ENCODE measurements at places on chromosomes 5 and 9. TPM values are rescaled to one million over a fixed set of nuclear protein-coding genes. Genes with fewer than 3 reads are reported as not detected.

DNA sequence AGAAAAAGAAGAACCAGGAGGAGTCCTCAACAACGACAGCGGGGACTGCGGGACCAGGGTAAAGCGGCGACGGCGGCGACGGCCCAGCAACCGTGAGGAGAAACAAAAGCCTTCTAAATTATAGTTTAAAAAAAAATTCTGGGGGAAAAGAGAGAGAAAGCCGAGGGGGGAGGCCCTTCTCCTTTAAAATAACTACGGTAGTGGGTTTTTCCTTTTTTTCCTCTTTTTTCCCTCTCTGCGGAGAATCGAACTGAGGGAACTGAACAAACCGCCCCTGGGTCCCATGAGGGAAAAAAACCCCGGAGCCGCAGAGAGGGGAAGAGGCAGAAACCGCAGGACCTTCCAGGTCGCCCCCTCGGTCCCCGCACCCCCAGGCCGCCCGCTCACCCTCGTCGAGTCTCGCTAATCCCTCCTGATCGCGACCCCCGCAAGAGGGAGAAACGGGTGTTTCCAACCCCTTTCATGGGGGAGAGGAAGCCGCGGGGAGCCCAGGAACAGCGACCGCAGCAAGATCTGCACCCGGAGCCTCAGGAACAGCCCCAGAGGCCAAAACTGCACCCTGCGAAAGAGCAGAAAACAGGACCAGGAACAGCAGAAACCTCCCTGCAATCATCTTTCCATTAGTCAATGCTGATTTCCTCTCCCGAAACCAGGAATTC lies 453 bp downstream of the CPEB4 start:
- H3K27me3 ChIP-seq, result no peaks in the 10 kb centered on the region
- DNase-seq, result no peak
- H3K4me3 ChIP-seq, result peak overlapping the region; percentile 81
- H3K4me1 ChIP-seq, result peaks cover 69% of the 10 kb centered on the region
- peak overlapping the region; percentile 80 for H3K27ac ChIP-seq
- no peaks in the 10 kb centered on the region for H3K36me3 ChIP-seq

DNA sequence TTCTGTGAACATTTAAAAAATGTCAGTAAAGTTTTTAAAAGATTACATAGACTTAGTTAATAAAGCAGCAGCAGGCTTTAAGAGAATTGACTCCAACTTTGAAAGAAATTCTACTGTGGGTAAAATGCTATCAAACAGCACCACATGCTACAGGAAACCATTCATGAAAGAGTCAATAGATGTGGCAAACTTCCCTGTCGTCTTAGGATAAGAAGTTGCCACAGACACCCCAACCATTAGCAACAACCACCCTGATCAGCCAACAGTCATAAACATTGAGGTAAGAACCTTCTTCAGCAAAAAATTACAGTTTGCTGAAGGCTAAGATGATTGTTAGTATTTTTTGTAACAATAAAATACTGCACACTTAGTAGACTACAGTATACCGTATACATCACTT lies 278.2 kb downstream of the CSNK1G3 start:
- no peaks in the 10 kb centered on the region for H3K27me3 ChIP-seq
- no peak for DNase-seq
- no peaks in the 10 kb centered on the region for H3K36me3 ChIP-seq
- no peak overlapping the region for H3K4me3 ChIP-seq

GRCh38 chr9:19663570-19663969 lies 125.3 kb downstream of the SLC24A2 start:
- H3K4me3 ChIP-seq, result no peak overlapping the region
- no peaks in the 10 kb centered on the region for H3K4me1 ChIP-seq
- no peaks in the 10 kb centered on the region for H3K27me3 ChIP-seq
- H3K36me3 ChIP-seq, result no peaks in the 10 kb centered on the region
- H3K27ac ChIP-seq, result no peak overlapping the region

DNA sequence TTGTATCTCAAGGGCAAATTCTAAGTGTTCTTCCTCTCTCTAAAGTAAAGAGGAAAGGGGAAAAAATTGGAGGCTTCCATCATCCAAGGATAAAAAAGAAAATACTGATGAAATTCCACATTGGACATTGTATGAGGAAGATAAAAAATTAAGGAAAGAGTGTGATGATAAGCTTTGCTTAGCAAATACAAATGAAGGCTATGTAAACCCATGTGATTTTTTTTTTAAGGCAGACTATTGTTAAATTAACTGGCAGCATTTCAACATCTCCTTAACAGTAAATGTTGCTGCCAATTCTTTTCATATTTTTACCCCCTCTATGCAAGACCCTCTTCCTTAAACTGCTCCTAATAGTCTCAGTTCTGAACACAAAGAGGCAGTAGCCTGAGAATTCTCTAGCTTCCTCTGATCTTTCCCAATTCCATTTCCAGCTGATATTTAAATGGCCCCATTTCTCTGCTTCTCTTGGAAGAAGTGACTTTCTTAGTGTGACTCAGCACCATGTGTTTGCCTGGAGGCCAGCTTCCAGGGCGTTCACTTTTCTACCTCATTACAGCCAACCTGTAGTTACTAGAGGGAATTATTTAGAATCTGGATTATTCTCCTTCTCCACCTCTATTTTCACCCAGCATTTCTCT lies 159.7 kb downstream of the TLE1 start:
- H3K27me3 ChIP-seq, result no peaks in the 10 kb centered on the region
- H3K4me3 ChIP-seq, result no peak overlapping the region
- DNase-seq, result no peak
- H3K36me3 ChIP-seq, result no peaks in the 10 kb centered on the region

OBP2B gene
- total RNA-seq, result not detected

PDE6A gene
- not detected for total RNA-seq

DNA sequence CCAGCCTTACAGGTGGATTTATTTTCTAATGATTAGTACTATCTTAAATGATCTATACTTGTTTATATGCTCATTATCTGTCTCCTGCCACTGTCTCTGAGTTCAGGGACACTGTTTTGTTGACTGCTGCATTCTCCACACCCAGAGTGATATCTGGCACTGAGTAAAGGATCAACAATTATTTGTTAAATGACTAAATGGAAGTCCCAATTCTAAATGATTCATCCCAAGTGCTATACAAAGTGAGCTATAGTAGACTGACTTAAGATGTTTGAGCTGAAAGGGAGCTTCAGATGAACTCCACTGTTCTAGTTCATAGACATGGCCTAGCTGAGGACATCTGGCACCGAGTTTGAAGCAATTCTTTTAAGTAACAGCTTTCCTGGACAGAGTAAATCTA lies 40.5 kb downstream of the ITGA2 start:
- H3K4me1 ChIP-seq, result no peaks in the 10 kb centered on the region
- no peaks in the 10 kb centered on the region for H3K36me3 ChIP-seq
- no peak for DNase-seq
- H3K27me3 ChIP-seq, result no peaks in the 10 kb centered on the region
- H3K27ac ChIP-seq, result no peak overlapping the region

DNA sequence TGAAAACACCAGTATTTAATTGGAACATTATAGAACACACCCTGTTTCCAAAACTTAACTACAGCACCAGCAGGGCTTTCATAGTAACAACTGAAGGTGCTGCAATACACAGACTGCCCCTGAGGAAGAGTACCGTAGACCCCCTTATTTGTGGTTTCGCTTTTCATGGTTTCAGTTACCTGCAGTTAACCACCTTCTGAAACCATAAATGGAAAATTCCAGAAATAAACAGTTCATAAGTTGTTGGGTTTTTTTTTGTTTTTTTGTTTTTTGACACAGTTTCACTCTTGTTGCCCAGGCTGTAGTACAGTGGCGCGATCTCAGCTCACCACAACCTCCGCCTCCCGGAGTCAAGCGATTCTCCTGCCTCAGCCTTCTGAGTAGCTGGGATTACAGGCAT lies 9.5 kb upstream of the GLDC start:
- no peak overlapping the region for H3K27ac ChIP-seq
- no peak overlapping the region for H3K4me3 ChIP-seq
- H3K27me3 ChIP-seq, result peaks cover 4% of the 10 kb centered on the region

- H3K4me3 ChIP-seq, result no peak overlapping the region
- H3K36me3 ChIP-seq, result no peaks in the 10 kb centered on the region
- no peak for DNase-seq
- H3K27ac ChIP-seq, result no peak overlapping the region
- no peaks in the 10 kb centered on the region for H3K27me3 ChIP-seq
Measured at GRCh38 chr9:111969061-111969460, 72.4 kb downstream of the UGCG start.

DNA sequence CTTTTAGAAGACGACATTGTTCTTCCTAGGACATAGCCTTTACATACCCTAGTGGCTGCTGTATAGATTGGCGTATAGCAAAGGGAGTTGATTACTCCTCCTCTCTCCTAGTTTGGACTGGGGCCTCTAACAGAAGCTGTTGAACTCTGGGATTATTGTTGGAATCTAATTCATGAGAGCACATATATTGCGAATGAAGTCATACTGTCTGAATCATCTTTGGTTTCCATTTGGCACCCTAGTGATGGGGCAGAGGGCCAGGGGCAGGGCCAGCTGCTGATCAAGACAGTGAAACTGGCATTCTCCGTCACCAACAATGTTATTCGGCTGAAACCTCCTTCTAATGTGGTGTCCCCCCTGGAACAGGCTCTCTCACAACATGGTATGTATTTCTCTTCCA lies 40.3 kb downstream of the NUP188 start:
- no peaks in the 10 kb centered on the region for H3K4me1 ChIP-seq
- H3K4me3 ChIP-seq, result no peak overlapping the region
- DNase-seq, result no peak
- H3K27me3 ChIP-seq, result no peaks in the 10 kb centered on the region
- H3K36me3 ChIP-seq, result peaks cover 46% of the 10 kb centered on the region

DNA sequence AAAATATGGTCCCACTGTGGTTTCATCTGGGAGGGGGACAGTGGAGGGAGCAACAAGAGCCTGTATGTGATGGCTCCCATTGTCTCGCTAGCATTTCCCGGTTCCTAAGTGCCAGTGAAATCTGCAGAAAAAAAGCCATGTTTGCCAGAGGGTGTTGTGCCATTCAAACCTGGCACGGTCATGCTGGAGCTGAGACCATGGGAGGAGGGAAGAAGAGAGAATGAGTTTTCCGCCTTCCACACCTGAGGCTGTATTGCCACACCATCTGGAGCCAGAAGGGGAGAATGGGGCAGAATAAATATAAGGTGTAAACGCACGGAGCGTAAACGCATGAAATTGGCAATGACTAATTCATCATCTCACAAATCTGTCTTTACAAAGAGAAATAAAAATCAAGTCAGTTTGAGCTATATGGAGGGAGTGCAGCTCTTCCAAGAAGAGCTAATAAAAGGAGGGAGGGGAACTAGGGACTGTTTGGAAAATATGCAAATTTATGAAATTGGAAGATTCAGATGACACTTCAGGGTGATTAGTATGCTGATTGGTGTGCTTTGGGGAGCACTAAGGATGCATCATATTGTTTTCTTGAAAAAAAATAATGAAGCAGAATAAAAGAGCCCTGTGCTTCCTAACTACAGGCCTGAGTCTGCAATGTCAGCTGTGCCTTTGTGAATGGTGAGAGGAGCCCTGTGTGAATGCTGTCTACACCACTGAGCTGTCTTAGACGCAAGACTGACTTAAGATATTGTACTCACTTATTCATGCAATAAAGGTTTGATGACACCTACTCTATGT lies 237.9 kb downstream of the NSG2 start:
- no peaks in the 10 kb centered on the region for H3K4me1 ChIP-seq
- no peak overlapping the region for H3K4me3 ChIP-seq
- no peaks in the 10 kb centered on the region for H3K36me3 ChIP-seq
- no peak overlapping the region for H3K27ac ChIP-seq

DNA sequence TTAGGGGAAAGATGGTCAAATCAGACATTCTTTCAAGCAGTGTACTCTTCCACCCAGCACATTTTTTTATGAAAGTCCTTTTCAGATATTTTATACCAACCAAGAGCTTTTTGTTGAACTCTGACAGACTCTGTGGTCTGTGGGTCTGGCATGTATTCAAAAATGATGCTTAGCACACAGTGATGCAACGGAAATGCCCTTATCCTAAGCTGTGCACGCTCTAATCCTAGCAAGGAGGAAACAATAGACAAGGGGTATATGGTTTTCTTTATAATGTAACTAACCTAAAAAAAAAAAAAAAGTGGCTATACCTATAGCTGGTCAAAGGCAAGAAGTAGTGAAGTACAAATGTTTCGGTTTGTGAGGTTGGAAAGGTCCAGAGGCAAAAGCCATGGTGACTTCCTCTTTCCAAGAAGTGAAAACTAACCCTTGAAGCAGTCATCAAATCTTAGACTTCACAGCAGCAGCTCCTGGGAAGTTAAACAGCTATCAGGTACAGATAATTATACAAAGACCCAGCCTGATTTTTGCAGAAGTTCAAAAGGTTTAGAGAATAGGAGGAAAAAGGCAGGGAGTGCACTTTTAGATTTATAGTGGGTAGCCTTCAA lies 82.5 kb downstream of the SEMA6A start:
- H3K27ac ChIP-seq, result no peak overlapping the region
- no peaks in the 10 kb centered on the region for H3K27me3 ChIP-seq
- no peak overlapping the region for H3K4me3 ChIP-seq
- no peaks in the 10 kb centered on the region for H3K36me3 ChIP-seq
- no peaks in the 10 kb centered on the region for H3K4me1 ChIP-seq

SH3RF2 gene
- total RNA-seq, result 0.09 TPM

- no peak for DNase-seq
- no peak overlapping the region for H3K27ac ChIP-seq
- H3K4me1 ChIP-seq, result peaks cover 60% of the 10 kb centered on the region
- no peaks in the 10 kb centered on the region for H3K36me3 ChIP-seq
Measured at GRCh38 chr9:36396985-36397384, 3.1 kb downstream of the RNF38 start.

GRCh38 chr5:152632360-152632759 lies 227.3 kb upstream of the NMUR2 start:
- no peaks in the 10 kb centered on the region for H3K27me3 ChIP-seq
- H3K4me3 ChIP-seq, result no peak overlapping the region
- no peak for DNase-seq
- no peaks in the 10 kb centered on the region for H3K4me1 ChIP-seq
- H3K36me3 ChIP-seq, result no peaks in the 10 kb centered on the region

DNA sequence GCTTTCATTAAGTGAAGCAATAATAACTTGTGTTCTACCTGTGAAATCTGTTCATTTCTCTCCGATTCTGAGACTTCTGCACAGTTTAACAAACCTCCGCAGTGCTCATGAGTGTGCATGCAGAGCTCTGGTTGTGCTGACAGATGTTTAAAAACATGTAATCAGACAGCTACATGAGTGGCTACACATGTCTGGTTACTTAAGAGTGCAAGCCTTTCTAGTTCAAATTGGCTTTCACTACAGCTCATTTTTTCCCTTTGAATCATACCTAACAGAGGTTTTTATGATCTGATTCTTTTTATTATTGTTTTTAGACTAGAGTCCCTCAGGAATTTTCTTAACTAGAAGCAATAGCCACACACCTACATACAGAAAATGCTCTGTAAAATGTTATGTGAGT lies 310.2 kb downstream of the ARRDC3 start:
- no peak overlapping the region for H3K27ac ChIP-seq
- no peak for DNase-seq
- no peaks in the 10 kb centered on the region for H3K27me3 ChIP-seq
- no peaks in the 10 kb centered on the region for H3K4me1 ChIP-seq

GRCh38 chr5:157671592-157672330 lies 428 bp downstream of the C5orf52 start:
- no peak for DNase-seq
- no peaks in the 10 kb centered on the region for H3K27me3 ChIP-seq
- H3K36me3 ChIP-seq, result no peaks in the 10 kb centered on the region
- H3K4me1 ChIP-seq, result peaks cover 12% of the 10 kb centered on the region
- H3K27ac ChIP-seq, result no peak overlapping the region

PCDHGA10 gene
- total RNA-seq, result 0.16 TPM

CORO2A gene
- 5.1 TPM for total RNA-seq

GRCh38 chr5:71663191-71663969 lies 55.7 kb upstream of the CARTPT start:
- no peak for DNase-seq
- no peaks in the 10 kb centered on the region for H3K4me1 ChIP-seq

PLPP7 gene
- not detected for total RNA-seq

Measured in CD8-positive, alpha-beta memory T cell (primary cell).